ENCODE measurements at places on chromosomes 2 and 18.

DNA sequence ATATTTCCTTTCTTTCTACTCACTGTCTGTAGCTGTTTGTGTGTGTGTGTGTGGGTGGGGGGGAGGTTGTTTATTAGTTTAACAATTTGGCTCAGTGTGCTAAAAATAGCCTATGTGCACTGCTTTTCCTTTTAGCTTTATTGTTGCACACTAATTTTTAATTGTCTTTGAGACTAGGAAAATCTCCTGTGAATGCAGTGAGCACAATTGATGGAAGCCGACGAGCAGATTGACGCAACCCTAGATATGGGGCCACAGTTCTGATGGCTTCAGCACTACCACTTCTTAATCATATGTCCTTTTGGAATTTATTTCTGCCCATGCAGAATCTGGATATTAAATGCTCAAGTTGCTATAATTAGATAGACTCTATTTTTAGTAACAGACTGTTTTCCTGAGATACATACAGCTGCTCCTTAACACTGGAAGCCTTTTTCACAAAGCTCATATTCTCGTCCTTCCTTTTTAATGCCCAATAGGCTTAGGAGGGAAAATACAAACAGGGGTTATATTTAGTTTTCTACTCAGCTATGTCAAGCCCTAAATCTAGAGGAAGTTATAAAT lies 109.1 kb downstream of the IRS1 start:
- DNase-seq: no peak

GRCh38 chr2:63888053-63888452 lies 46.4 kb downstream of the UGP2 start:
- DNase-seq: no peak

- no peak for DNase-seq
These were observed 5.1 kb upstream of the MAL start for GRCh38 chr2:95020275-95021022.

GRCh38 chr2:105307962-105308361 lies 21.6 kb downstream of the TGFBRAP1 start:
- DNase-seq: no peak

DNA sequence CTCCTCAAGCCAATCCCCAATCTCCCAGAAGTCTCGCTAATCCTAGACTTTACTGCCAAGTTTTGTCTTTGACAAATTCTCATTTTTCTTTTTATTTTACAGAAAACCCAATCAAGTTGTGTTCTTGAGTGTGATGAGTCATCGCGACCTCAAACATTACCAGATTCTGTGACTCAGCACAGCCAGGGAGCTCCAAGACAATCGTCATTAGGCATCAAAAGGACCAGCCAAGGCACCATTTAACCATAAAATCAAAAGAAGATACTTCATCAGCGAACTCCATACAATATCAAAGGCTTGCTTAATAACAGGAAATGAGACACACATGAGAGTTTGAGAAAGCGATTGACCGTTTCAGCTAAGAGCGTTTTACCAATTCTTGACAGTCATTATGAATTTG lies 146.2 kb upstream of the AGAP1 start:
- no peak for DNase-seq

DNA sequence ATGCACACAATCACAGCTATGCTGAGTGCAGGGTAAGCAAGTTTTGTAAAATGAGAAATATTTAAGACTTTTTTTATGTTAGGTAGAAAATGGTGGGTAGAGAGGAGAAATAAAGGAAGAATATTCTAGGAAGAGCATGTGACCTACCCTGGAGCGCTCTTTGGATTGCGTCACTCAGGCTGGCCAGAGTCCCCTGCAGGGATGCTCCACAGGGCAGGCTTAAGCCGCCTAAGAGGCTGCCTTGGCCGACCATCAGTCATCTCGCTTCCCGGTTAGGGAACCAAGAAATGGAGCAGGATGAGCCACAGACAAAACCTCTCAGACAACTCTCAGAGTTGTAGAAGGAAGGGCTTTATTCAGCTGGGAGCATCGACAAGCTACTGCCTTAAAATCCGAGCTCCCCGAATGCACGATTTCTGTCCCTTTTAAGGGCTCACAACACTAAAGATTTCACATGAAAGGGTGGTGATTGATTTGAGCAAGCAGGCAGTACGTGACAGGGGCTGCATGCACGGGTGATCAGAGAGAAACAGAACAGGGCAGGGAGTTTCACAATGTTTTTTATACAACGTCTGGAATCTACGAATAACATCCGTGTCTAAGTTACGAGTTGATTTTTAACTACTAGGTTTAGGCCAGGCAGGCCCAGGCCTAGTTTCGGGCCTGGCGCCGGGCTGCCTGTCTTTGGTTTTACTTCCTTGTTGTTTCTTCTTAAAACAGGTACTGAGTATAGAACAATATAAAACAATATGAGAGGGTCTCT lies 1072.0 kb downstream of the CBLN2 start:
- no peak for DNase-seq

GRCh38 chr18:65821911-65822310 lies 71.1 kb downstream of the CDH7 start:
- DNase-seq: no peak

DNA sequence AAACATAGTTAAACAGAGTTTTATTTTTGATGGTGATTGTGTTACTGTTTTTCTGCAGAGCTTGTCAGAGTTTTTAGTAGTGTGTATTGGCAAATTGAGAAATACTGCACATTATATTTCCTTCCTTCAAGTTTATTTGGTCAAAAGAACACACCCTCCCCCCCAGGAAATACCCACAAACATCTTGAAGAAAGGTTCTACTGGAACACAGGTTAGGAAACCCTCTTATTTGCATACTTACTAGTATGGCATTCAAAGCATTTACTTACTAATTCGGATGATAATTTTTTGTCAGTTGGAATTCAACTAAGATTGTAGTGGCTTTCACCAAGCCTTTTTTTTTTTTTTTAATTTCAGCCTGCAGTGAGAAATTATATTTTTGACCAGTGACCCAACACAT lies 9.1 kb downstream of the CAB39 start:
- no peak for DNase-seq

GRCh38 chr2:100561191-100561590 lies 1.6 kb upstream of the PDCL3 start:
- DNase-seq: no peak

DNA sequence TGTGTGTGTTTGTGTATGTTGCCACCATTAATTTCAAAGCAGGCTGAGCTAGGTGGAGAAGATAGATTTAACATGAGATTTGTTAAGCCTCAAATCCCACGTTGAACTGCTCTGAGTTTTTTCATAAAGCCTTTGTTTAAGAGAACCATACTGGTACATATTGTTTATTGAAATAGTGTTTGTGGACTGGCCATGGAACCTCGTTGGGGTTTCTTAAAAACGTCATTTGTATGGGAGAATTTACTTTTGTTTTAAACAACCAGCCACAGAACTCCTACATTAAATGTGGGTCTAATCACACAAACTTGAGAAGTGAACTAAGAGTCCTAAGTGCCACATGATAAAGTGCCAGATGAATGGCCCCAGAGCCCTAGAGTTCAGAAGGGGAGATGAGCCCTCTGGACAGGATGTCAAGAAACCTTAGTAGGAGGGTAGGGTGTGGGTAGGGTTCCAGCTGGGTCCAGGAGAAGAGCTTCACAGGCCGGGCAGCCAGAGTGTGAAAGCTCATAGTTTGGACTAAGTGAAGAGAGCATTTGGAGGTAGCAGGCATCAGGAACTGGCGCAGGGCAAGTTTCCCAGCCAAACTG lies 120.6 kb upstream of the EML6 start:
- DNase-seq: no peak

DNA sequence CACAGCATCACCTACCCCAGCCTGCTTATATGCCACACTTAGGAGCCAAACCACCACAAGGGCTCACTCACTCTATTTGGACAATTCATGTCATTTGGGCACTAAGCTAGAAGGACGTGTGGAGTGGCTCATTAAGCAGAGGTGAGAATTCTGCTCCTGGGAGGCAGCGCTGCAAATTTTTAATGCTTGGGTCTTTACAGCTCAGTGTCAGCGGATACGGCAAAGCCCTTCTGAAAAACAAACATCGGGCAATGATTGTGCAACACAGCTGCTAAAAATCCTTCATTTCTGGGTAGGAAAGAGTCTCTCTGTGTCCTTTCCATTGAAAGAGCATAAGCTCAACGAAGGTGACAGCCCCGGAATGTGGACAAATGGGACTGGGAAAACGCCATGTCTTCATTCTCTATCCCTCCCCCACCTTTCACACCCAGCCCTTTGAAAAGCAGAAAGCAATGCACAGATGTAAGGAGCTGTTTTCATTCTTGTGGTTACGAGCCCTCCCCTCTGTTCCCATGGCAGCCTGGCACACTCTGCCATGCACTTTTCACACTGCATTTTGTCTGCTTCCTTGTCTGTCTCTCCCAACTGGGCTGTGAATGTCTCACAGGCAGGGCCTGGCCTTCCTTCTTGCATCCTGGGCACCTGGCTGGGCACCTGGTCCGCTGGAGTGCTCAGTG lies 16.0 kb downstream of the TMEM177 start:
- DNase-seq: no peak

DNA sequence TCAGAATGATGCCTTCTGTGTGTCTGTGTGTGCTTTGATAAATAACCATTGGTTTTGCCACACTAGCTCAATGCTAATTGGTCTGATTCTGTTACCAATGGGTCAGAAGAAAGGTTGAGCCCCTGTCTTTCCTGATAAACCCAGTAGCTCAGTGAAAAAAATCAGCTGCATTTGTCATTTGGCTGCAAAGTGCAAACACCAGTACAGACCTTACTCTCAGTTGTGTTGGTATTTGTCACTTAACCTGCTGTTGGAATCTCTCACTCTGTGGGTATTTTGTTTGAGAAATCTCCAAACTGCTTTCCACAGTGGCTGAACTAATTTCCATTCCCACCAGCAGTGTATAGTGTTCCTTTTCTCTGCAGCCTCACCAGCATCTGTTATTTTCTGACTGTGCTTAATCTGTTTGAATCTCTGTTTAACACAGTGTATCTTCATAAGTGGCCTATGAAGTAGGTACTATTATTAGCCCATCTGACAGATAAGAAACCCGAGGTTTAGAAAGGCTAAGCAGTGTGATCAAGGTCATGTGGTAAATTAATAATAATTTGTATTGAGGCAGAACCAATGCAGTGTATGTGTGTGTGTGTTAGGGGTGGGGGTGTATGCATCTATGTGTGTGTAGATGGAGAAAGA lies 26.7 kb downstream of the LIMS1 start:
- DNase-seq: no peak

DNA sequence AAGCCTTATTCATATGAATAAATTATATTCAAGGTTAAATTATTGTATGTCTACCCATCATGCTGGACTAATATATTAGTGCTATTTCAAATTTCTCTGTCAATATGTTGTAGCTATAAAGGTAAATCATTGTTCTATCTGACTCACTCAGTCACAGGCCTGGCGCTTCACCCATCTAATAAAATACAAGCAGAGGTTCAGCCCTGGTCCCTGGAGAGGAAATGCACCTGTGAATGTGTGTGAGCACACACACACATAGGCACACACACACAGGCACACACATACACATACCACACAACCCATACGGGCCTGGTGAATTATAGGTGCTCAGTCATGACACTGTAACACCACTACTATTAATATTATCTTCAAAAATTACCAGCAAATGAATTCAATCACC lies 1396.1 kb downstream of the DPP10 start:
- no peak for DNase-seq

GRCh38 chr18:61653823-61654551 lies 238.8 kb downstream of the RNF152 start:
- DNase-seq: no peak

Data from stimulated activated CD8-positive, alpha-beta memory T cell treated with anti-CD3 and anti-CD28 coated beads, Interleukin-2, amount 100 ng/mL, for 48 hours (primary cell).